ENCODE measurements at places on chromosomes 12 and 14. TPM values are rescaled to one million over a fixed set of nuclear protein-coding genes. Genes with fewer than 3 reads are reported as not detected.

TEAD4 gene
- 30.3 TPM for total RNA-seq

SCNN1A gene
- not detected for total RNA-seq

POTEG gene
- total RNA-seq = not detected

GDF3 gene
- total RNA-seq = 1.0 TPM

PROX2 gene
- total RNA-seq = not detected

TSFM gene
- total RNA-seq = 17.2 TPM

GPATCH2L gene
- 40.2 TPM for total RNA-seq

FAM234B gene
- total RNA-seq = 3.7 TPM

KRT79 gene
- total RNA-seq = 1.6 TPM

TBK1 gene
- total RNA-seq = 19.8 TPM

Measured in skeletal muscle tissue (tissue), 5 donors.